ENCODE measurements at places on chromosomes 5 and 9. TPM values are rescaled to one million over a fixed set of nuclear protein-coding genes. Genes with fewer than 3 reads are reported as not detected.

- peaks cover 13% of the 10 kb centered on the region for H3K4me1 ChIP-seq
- no peak overlapping the region for H3K27ac ChIP-seq
- H3K36me3 ChIP-seq = no peaks in the 10 kb centered on the region
- no peaks in the 10 kb centered on the region for H3K27me3 ChIP-seq
Measured at GRCh38 chr9:94767331-94768072, 41.0 kb downstream of the AOPEP start.

DNA sequence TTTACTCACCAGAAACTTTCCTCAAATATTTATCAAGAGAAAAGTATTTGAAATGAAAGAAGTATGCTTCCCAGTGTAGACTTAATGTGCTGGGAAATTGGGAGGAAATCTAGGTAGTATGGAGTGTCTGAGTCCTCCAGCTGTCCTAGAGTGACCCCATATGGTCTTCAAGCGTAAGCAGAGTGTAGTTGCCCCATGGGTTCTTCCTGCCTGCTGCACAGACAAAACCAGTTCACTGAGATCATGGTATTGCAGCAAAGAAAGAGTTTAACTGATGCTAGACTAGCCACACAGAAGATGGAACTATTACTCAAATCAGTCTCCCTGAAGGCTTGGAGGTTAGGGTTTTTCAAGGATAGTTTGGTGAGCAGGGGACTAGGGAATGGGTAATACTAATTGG, 114.9 kb upstream of the PRLR start:
- H3K27ac ChIP-seq = no peak overlapping the region
- H3K4me3 ChIP-seq = no peak overlapping the region
- DNase-seq = no peak
- no peaks in the 10 kb centered on the region for H3K27me3 ChIP-seq
- H3K36me3 ChIP-seq = no peaks in the 10 kb centered on the region
- H3K4me1 ChIP-seq = no peaks in the 10 kb centered on the region

DNA sequence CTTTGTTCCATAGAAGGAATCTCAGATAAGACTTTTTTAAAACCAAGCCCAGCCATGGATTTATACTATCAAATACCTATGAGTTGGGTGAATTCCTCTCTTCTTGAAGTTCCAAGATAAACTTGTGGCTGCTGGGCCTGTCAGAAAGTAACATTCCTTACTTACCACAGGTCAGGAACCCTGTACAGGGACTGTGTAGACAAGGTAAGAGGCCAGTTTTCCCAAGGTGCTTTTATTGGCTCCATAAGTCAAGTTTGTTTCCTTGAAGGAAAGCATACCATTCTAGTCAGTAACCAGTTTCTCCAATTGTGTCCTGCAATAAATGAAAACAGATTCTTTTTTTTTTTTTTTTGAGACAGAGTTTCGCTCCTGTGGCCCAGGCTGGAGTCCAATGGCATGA, 8.8 kb upstream of the CLTB start:
- H3K27me3 ChIP-seq = peaks cover 3% of the 10 kb centered on the region
- no peaks in the 10 kb centered on the region for H3K4me1 ChIP-seq
- no peaks in the 10 kb centered on the region for H3K36me3 ChIP-seq
- peak; percentile 60 for DNase-seq
- no peak overlapping the region for H3K27ac ChIP-seq

DNA sequence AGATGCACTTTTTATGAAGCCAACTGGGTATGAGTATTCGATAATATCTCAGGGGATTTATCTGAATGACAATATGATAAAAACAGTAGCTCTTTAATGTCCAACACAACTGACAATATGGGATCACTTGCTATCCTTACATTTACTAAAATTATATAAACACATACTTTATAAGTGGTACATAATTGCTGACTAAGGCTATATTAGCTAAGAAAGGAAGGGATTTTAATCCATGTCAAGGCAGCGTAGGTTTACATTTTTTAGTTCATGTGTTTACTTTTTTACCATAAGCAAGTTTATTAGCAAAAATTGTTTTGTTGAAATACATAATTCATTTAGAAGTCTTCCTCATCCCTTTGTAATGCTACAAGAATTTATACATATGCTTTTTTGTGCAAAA, 796.2 kb downstream of the TLE1 start:
- no peaks in the 10 kb centered on the region for H3K27me3 ChIP-seq
- no peak overlapping the region for H3K27ac ChIP-seq
- DNase-seq = no peak
- H3K4me3 ChIP-seq = no peak overlapping the region
- no peaks in the 10 kb centered on the region for H3K4me1 ChIP-seq

DNA sequence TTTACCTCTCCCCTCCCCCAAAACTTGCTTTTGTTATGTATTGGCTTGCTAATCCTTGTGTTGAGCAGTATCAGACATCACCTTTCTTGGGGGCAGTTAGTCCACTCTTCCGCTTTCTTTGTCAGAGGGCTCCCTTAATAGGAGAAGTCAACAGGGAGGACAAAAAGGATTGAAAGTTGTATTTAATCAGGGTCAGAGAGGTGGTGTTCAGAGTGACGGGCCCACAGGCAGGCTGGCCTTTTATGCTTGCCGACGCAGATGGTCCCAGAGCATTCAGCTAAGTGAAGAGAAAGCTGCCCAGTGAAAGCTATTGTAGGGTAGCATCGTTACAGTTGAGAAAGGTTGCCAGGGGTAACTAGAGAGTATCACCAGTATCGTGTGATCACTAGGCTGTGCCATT, 131.1 kb downstream of the ZCCHC7 start:
- no peaks in the 10 kb centered on the region for H3K36me3 ChIP-seq
- no peaks in the 10 kb centered on the region for H3K27me3 ChIP-seq
- DNase-seq = no peak

DNA sequence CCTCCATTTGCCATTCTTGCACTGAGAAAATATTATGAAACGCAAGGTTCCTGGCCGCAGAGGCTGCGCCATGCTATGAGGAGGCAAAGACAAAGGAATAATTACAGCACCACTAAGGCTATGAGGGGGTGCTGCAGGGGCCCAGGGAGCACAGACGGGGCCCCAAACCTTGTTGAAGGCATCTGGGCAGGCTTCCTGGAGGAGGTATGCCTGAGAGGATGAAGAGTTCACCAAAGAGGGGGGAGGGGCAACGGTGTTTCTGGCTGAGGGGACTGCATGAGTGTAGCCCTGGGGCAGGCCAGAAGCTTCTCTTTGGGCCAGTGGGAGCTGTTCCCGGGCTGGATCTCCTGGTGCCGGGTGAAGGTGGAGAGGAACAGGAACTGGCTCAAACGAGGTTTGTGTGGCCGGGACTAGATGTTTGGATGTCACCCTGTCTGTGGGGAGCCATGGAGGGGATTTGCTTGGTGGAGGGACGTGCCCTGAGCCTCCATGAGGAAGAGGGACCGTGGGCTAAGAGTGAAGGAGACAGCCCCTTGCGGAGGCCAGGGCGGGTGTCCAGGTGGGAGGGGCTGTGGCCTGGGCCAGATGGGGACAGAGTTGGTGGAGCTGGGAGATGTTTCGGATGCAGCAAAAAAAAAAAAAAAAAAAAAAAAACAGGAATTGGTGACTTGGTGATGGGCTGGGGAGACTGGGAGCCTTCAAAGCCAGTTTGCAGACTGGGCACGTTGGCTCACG, 28.2 kb downstream of the PTGES start:
- no peak for DNase-seq
- H3K27ac ChIP-seq = no peak overlapping the region
- peaks cover 8% of the 10 kb centered on the region for H3K4me1 ChIP-seq
- no peak overlapping the region for H3K4me3 ChIP-seq

DNA sequence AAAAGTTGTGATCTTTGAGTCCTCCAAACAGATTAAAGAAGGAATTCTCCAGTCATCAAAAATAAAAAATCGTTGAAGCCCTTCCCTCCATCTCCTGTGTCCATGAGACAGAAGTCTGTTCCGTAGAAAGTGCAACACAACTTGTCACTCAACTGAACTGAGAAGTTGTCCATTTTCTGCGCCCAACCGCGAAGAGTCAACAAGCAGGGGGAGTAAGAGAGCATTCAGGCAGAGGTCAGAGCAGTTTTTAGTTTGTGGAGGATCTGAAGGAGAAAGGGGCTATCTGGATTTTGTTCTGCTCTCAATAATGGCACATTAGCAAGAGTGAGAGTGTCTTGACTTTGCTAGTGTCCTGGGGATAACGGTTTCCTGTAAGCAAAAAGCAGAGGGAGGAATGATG, 303.9 kb downstream of the ICE1 start:
- no peak overlapping the region for H3K4me3 ChIP-seq
- H3K27ac ChIP-seq = no peak overlapping the region
- H3K27me3 ChIP-seq = no peaks in the 10 kb centered on the region

DNA sequence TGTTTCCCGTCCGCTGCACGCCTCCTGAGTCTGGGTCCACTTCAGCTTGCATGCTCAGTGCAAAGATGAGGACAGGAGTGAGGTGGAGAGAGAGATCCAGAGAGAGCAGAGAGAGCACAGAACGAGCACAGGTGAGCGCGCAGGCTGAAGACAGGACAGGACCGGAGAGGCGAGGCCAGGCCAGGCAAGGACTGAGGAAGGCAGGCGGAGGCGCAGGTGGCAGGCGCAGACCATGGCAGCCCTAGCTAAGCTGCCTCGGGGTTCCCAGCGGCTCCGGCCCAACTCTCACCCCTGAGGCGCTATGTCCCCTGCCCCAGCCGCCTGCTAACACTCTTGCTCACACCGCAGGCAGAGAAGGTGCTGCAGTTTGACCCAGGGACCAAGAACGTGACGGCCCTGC, 9.7 kb downstream of the GRIN1 start:
- no peak for DNase-seq
- H3K4me1 ChIP-seq = no peaks in the 10 kb centered on the region
- H3K36me3 ChIP-seq = no peaks in the 10 kb centered on the region
- H3K27me3 ChIP-seq = peaks cover 11% of the 10 kb centered on the region

DNA sequence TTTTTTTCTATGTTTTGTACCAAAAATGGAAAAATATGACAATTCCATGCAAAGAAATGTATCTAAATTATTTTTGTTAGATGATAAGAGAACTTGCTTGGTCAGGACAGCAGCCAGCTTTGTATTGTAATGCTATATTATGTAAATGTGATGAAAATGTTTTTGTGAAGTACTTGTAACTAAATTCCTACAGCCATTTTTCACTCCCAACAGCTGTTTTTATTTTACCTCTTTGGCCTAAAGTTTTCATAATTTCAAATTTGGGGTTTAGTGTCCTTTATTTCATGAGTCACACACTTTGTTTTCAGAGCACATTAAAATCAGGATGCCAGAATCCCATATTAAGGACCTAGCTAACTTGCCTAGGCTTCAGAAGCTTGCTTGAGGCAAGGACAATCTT, 64.1 kb downstream of the WDR41 start:
- peaks cover 22% of the 10 kb centered on the region for H3K4me1 ChIP-seq
- no peak overlapping the region for H3K4me3 ChIP-seq
- H3K27me3 ChIP-seq = no peaks in the 10 kb centered on the region
- H3K27ac ChIP-seq = no peak overlapping the region
- peaks cover 3% of the 10 kb centered on the region for H3K36me3 ChIP-seq

DNA sequence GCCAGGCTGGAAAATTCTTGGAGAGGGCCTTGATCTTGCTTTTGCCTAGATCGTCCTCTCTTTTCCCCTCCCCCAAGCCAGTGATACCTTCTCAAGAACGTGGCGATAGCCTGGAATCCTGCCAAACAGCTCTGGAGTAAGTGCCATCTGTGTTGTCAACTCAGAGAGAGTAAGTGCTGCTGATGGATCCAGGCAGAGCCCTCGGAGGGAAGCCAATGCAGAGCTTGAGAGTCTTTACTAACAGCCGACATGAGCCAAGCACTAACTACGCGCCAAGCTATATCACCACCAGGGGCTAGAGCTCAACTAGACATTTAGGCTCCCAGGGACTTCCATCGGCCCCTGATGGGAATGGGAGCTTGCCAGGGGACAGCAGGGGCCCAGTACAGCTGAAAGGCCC, 17.6 kb downstream of the RAPGEF1 start:
- H3K27me3 ChIP-seq = no peaks in the 10 kb centered on the region
- H3K4me1 ChIP-seq = peaks cover under 1% of the 10 kb centered on the region
- H3K36me3 ChIP-seq = peaks cover 3% of the 10 kb centered on the region
- H3K4me3 ChIP-seq = no peak overlapping the region
- H3K27ac ChIP-seq = no peak overlapping the region

GRCh38 chr5:169201597-169201996, 99.3 kb downstream of the SLIT3 start:
- no peak for DNase-seq
- no peak overlapping the region for H3K27ac ChIP-seq
- no peaks in the 10 kb centered on the region for H3K27me3 ChIP-seq
- no peaks in the 10 kb centered on the region for H3K4me1 ChIP-seq
- no peaks in the 10 kb centered on the region for H3K36me3 ChIP-seq

- no peaks in the 10 kb centered on the region for H3K27me3 ChIP-seq
- peak overlapping the region; percentile 74 for H3K27ac ChIP-seq
- H3K36me3 ChIP-seq = peaks cover 26% of the 10 kb centered on the region
- peak; percentile 70 for DNase-seq
- peaks cover 30% of the 10 kb centered on the region for H3K4me1 ChIP-seq
Measured at GRCh38 chr9:95058795-95059386, 258.6 kb downstream of the FANCC start.

DNA sequence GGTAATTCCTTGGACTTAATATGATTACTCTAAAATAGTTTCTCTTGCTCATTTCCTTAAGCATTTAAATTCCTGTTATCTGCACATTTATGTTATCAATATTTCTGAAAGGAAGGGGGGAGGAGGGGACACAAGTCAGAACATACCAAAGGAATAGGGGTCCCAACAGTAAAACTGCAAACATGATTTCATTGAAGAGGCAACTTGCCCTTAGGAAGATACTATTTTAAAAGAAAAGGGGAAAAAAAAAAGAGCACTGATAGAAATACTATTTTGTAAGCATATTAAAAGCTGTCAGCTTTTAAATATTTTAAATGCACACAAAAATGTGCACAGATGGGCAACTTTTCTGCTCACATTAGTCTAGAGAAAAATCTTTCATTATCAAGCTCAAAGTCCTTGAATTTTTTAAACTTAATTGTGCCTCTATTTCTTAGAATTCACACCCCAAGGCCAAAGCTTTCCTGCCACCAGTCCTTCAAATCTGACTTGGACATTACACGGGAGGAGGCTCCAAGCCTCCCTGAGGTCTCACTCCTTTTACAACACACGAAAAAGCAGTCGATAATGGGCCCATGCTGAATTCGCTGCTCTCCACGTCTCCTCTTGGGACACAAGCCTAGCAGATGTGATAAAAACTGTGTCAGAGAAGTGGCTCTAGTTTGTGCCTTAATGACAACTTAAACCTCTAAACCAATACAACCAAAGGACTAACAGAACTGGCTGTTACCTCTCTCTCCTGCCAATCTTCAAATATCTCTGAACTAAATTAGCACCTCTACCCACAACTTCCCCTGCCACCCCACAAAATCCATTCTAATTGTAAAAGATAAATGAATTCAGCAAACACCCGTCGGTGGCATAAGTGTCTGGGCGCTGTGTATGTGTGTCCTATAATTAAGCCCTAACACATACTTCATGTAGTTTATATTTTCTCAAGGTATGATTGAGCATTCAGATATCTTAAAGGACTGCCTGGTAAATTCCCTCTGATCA, 154.3 kb downstream of the DENND1A start:
- no peak for DNase-seq
- H3K27ac ChIP-seq = no peak overlapping the region
- no peaks in the 10 kb centered on the region for H3K4me1 ChIP-seq
- H3K36me3 ChIP-seq = no peaks in the 10 kb centered on the region
- no peaks in the 10 kb centered on the region for H3K27me3 ChIP-seq
- H3K4me3 ChIP-seq = no peak overlapping the region

GRCh38 chr5:125750147-125750860, 672.9 kb upstream of the GRAMD2B start:
- DNase-seq = no peak
- no peak overlapping the region for H3K4me3 ChIP-seq
- H3K36me3 ChIP-seq = no peaks in the 10 kb centered on the region

The PFN3 gene
- polyA plus RNA-seq = not detected

The SPEF2 gene
- polyA plus RNA-seq = 1.2 TPM

The LURAP1L gene
- 10.6 TPM for polyA plus RNA-seq

The FBXO4 gene
- 3.5 TPM for polyA plus RNA-seq

The IRX2 gene
- polyA plus RNA-seq = 1.1 TPM

The SPOUT1 gene
- polyA plus RNA-seq = 27.8 TPM

The WNT8A gene
- not detected for polyA plus RNA-seq
